Caudate nucleus (tissue), 63 donors: ENCODE measurements at places on chromosomes 7 and 10.

DNA sequence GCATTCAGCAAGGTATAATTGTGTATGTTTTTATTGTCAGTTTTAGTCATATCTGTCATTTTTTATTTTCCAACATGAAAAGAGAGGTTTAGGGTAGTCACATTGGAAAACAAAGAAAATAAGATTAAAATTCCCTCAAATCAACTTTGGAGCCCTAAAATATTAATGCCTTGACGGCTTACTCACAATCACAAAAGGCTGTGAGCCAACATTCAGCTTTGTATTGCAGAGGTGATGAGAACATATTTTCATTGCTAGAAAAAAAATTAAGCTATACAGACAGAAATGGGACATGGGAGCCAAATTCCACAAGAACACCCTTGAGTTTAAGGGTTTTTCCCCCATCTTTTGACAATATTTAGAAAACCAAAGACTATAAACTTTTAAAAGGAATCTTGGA is 30.2 kb downstream of the CALD1 start:
- no peak for DNase-seq

DNA sequence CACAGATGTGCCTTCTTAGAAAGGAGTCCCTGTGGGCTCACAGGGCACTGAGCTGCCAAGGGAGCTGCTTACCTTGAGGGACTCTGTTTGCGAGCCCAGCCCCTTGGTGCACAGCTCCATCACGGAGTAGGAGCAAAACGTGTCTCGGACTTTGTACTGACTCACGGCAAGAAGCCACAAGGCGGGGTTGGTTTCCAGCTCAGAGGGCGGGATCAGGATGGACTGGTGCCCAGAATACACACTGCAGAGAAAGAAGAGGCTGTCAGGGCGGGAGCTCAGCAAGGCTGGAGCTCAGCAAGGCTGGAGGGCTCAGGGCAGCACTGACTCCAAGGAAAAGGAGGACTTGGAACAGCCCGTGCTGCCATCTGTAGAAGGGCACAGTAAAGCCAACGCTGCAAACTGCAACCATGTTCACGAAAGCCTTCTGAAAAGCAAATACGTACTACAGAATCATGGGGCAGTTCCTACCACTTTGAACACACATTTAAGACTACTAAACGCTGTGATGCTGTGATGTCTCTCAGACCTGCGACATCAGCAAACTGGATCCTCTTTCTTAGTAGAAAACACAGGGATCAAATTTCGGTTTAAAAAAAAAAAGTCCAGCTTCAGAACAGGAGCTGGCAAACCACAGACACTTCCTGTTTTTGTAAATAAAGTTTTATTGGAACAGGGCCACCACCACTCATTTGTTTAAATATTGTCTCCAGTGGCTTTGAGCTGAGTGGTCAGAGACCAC is 194.3 kb downstream of the ZMYND11 start:
- DNase-seq, result peak; percentile 35

- no peak for DNase-seq
Observed at GRCh38 chr7:23346316-23346715, 47.2 kb downstream of the MALSU1 start.

- no peak for DNase-seq
Observed at GRCh38 chr7:141464551-141464950, 86.7 kb upstream of the AGK start.

GRCh38 chr7:157495594-157495993 is 158.8 kb downstream of the DNAJB6 start:
- no peak for DNase-seq

DNA sequence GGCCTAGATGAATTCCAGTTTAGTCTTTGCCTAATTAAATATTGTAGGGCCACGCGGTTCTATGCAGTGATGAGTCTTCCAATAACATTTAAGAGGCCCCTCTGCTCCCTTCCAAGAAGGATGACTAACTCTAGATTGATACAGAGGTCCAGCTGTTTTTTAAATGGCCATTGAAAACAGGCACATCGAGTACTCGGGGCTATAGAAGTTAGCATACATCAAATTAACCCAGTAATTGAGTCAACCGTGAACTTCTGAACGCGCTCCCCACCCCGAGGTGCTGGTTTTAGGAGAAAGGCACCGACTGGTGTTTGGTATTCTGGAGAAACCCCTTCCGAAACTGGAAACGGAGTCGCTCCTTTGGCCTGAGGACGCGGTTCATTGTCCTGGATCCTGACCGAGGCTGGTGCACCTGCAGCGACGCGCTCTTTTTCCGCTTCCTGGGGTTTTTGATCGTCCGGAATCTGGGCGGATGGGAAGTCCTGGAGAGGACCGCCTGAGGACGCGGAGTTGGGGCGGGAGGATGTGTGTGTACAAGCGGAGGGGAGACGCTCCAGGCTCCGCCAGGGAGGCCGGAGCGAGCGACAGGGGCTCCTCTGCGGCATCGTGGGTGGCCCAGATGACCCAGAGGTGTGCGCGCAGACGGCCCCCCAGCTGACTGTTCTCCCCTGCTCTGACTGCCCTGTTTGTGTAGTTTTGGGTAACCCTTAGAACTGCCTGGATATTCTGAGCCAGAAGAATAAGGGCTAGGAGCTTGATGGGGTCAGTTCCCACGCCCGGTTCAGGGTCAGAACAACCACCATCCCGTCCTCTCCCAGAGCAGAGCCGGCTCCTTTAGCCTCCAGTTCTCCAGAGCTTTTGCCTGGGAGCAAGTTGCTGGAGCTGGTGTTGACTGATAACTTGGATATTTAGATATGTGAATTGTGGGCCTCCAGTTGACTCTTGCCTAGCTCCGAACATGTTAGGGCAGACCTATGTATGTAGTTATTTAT is 711 bp downstream of the FAM221A start:
- DNase-seq, result peak; percentile 42

- DNase-seq, result no peak
Observed at GRCh38 chr10:48506147-48506917, 98.5 kb downstream of the ARHGAP22 start.

GRCh38 chr7:22193450-22193983 is 163.4 kb downstream of the RAPGEF5 start:
- DNase-seq, result peak; percentile 60

GRCh38 chr7:44681645-44682044 is 67.0 kb upstream of the ZMIZ2 start:
- no peak for DNase-seq

- no peak for DNase-seq
Observed at GRCh38 chr7:146004805-146005204, 111.8 kb upstream of the CNTNAP2 start.

- DNase-seq, result no peak
Observed at GRCh38 chr10:73625004-73625883, 16.0 kb downstream of the MYOZ1 start.

GRCh38 chr10:10814069-10814468 is 203.6 kb upstream of the CELF2 start:
- DNase-seq, result no peak

DNA sequence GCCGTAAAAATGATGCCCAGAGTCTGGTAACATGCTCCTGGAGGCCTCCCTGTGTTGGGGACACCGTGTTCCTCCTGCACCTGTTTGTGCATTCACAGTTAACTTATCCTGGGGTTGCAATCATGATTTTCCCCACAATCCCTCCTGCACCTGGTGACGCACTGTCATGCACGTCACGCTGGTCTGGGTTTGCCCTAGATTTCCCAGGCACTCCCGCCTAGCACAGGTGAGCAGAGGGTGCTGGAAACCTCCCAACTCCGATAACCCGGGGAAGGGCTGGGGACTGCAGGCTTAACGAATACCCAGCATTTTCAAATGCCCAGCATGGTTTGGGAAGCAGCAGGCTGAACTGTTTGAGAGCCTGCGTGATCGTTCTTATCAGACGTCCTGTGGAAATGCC is 427.1 kb downstream of the TCERG1L start:
- no peak for DNase-seq

DNA sequence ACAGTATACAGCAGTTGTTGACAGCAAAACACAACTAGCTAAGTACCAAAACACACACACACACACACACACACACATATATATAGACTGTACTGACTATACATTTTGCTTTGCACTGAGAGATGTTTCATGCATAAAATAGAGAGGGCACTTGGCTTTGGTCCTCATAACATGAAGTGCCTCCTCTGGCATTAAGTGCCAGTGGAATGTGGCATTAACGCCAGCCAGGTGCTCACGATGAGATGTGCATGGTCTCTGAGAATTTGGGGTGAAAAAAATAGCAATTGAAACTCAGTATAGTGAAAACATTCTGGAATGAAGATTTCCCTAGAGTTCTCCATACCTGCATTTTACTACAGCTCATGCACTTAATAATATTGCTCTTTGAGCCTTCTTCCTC is 70.0 kb upstream of the INSYN2A start:
- no peak for DNase-seq

DNA sequence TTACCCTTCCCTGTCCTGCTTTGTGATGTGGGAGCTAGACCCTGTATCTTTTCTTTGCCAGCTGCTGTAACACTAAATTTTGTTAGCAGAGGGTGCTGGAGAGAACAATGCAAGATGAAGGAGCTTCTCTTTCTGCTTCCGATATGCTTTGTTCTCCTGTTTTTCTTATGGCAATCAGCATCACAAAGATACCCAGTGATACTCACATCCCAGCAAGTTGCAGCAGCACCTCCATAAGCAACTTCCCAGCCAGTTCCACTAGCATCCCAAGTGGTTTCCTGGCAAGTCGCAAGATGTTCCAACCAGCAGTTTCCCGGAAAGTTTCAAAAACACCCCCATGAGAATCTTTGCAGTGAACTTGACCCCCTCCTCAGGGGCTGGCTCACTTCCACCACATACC is 148.6 kb downstream of the IMMP2L start:
- DNase-seq, result no peak
